ENCODE measurements at places on chromosomes 4 and X.
A peak's percentile ranks its signal among the peaks of the same experiment; 100 is the strongest.

GRCh38 chr4:26862381-26862915 is 1.8 kb downstream of the STIM2 start:
- DNase-seq = no peak

- DNase-seq = no peak
Observed at GRCh38 chr4:72591547-72592454, 22.8 kb upstream of the ADAMTS3 start.

DNA sequence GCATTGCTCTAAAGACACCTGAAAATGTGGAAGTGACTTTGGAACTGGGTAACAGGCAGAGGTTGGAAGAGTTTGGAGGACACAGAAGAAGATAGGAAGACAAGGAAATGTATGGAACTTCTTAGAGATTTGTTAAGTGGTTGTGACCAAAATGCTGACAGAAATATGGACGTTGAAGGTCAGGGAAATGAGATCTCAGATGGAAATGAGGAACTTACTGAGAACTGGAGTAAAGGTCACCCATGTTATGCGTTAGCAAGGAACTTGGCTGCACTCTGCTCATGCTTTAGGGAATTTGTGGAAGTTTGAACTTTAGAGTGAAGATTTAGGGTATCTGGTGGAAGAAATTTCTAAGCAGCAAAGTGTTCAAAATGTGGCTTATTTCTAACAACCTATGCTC is 99.4 kb downstream of the FAM13A start:
- no peak for DNase-seq

DNA sequence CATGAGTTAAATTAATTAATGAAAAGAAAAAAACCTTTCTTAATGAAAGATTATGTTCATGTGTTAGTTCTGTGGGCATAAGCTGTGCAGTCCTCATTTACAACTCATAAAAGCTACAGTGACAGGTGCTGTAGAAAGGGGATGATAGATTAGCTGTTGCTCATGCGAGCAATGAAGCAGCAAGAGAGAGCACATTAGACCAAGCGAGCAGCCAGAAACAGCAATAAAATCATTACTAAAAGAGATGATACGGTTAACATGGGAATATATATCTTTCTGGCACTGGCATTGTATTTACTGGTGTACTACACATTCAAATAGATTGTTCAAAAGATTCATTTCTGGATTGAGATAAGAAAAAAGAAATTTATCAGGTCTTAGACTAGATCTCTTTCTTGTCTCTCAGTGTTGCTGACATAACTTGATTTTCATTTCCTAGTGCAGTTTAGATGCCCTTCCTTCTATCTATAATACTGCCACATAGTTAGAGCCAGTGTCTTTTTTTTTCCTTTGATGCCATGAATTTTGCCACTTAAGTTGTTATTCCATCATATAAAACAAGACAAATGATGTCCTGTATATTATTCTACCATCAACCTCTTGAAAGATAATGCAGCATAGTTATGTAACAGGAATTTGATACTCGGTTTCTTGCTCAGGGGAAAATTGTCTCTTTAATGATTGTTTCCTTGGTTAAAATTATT is 164.6 kb downstream of the BANK1 start:
- no peak for DNase-seq

DNA sequence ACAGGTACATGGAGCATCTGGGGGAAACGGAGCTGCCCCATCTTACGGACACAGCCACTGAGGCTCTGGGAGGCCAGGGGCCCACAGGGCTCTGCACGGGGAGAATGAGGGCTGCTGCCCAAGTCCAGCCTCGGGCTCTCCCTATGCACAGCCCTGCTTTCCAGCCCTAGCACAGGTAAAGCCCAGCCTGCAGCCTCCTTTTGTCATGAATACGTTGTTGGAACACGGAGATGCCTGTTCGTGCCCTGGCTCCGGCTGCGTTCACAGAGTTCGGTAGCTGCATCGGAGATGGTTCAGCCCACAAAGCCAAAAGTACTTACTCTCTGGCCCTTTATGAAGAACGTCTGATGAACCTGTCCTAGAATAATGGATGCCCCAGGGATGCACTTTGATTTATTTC is 68.7 kb upstream of the AFAP1 start:
- no peak for DNase-seq

DNA sequence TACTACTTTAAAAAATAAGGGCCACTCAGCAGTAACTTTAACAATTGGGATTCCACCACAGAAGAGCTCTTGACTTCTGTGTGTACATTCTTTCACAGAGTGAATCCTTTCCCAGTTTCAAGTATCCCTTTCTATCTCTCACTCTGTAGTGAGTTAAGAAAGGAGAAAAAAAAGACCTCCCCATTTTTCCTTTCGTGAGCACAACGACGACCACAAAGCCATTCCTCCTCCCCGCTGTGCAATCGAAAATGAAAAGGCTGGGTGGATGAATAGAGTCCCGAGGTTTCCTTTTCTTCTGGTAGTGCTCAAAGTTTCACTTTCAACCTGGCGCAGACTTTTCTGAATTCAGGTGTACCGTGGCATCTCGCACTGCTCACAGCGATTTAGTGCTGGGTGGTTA is 58.0 kb downstream of the TAB3 start:
- no peak for DNase-seq

DNA sequence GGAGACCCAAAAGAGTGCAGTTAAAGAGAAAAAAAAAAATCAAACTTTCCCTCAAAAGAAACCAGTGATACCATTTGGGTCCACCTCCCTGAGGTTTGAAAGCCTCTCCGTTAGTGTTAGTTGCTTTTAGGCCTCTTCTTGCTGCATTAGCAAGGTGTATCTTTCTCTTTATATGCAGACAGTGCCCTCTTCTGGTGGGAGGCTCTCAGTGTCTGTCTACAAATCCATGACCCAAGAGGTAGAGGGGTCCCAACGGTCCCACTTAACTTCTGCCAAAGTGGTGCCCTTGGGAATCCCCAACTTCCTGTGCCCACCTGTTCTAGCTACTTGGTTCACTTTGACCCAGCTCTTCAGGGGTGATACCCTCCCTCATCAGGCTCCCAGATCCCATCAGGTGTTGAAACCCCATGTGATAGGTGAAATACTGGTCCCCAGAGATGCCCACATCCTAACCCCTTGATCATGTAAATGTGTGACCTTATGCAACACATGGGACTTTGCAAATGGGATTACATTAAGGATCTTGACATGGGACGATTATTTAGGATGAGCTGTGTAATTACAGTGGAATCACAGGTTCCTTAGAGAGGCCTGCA is 63.7 kb upstream of the CD99 start:
- DNase-seq = no peak

DNA sequence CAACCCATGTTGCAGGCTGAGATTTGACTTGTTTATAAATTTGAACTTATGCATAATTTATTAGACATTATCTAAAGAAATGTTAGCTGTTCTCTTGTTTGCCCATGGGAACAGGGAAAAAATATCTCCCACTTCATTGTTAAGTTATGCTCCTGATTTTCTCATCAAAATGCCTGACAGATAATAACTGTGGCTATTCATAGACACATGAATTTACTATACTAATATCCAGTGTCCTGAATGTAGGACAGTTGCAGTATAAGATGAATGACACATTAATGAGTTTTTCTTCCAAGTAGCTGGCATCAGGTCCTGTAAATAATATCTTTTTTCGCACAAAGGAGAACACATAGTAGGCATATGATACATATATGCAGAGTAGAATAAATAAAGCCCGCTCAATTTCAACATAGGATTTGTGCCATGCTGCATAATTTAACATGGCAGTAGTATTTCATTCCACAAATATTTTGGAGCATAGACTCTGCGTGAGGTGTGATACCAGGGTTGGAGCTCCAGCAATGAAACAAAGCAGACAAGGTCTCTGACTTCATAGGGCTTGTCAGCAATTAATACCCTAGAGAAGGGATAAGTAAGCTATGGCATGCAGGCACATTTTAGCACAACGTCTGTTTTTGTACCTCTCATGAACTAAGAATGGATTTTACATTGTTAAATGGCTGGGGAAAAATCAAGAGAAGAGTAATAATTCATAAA is 40.4 kb upstream of the DDX53 start:
- no peak for DNase-seq

GRCh38 chr4:150140774-150141400 is 62.6 kb downstream of the DCLK2 start:
- no peak for DNase-seq

- DNase-seq = no peak
Observed at GRCh38 chr4:29405116-29405515, 1315.1 kb upstream of the PCDH7 start.

- no peak for DNase-seq
Observed at GRCh38 chr4:109795059-109795458, 6.7 kb downstream of the CFI start.

GRCh38 chrX:112769034-112769433 is 71.6 kb downstream of the AMOT start:
- DNase-seq = no peak

- DNase-seq = no peak
Observed at GRCh38 chrX:253451-254297, 27.5 kb upstream of the PLCXD1 start.

GRCh38 chr4:6307891-6308290 is 38.2 kb downstream of the WFS1 start:
- DNase-seq = no peak

DNA sequence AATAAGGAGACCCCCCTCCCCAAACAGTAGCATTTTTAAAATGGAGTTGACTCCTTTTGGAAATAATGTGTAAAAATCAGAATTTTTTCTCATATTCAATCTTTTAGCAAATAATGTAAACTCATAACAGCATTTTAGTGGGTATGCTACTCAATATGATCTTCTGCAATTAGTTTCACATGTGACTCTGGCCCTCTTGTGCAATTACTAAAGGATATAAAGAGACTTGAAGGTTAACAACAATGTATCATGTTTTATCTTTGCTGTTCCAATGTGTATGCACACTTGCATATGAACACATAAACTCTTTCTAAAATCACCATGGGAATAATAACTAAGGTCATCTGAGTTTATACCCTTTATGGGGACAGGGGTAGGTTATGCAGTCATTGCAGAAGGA is 39.9 kb upstream of the RXFP1 start:
- DNase-seq = no peak

DNA sequence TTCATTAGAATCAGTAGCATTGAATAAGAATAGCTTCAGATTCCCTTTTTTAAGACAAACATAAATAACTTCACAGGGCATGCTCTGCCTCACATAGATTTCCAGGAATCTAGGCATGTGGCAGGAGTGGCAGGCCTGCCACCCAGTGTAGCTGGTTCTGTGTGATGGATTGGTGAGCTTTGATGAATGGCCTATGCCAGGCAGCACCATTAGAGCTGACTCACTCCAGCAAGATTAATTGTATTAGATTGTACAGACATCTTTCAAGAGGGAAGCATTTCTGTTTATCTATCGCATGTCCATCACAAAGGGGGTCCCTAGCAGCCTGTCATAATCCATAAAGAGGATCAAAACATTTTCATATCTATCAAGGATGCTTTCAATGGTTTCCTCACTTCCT is 71.9 kb downstream of the NAA11 start:
- no peak for DNase-seq

DNA sequence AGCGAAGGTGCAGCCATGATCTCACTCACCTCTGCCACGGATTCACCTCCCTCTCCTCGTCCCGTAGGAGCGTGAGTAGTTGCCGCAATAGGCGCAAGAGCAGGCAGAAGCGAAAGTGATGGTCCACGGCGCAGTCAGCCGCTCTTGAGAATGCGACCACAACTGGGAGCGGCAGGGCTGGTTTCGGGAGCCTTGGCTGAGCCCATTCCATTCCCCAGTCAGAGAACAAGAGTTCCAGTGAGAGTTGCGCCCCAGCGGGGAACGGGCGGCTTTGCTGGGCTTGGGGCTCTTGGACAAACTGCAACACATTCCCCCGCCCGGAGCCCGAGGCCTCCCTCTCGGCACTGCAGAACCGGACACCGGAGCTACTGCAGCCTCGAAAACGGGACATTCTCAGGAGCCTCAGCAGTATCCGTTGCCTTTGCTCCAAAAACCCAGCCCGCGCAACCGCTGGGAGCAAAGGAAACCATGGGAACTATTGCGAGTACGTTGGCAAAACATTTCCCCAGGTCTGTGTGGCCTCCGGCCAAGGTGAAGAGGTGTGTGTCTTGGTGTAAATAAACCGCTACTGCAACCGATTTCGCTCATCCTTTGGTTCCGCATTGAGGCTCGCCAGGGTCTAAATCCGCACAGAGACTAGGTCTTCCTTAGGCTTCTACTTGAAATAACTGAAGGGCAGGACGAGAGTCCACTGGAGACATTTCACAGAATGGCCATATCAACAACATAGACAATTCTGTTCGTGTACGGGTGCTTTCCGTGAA is 5.7 kb upstream of the ZBTB33 start:
- peak; percentile 65 for DNase-seq

DNA sequence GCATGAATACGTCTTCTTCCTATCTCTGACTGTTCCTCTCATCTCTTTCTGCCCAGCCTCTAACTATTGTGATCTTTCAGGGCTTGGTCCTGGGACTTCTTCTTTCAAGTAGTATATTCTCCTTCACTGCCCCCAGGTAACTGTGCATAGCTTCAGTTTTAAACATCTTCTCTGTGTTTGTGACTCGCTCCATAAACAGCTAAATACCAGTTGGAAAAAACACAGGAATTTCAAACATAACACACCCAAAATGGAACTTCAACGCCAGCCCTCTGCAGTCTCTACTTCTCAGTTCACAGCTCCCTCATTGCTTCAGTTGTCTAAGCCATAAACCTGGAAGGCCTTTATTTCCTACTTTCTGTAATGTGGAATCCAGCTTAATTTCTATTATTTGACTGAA is 16.6 kb downstream of the TRIML2 start:
- DNase-seq = no peak

GRCh38 chrX:31423609-31424189 is 351.9 kb upstream of the FTHL17 start:
- no peak for DNase-seq

- DNase-seq = no peak
Observed at GRCh38 chr4:111066001-111066400, 443.1 kb upstream of the PITX2 start.

- no peak for DNase-seq
Observed at GRCh38 chr4:80521438-80521837, 185.9 kb downstream of the CFAP299 start.

DNA sequence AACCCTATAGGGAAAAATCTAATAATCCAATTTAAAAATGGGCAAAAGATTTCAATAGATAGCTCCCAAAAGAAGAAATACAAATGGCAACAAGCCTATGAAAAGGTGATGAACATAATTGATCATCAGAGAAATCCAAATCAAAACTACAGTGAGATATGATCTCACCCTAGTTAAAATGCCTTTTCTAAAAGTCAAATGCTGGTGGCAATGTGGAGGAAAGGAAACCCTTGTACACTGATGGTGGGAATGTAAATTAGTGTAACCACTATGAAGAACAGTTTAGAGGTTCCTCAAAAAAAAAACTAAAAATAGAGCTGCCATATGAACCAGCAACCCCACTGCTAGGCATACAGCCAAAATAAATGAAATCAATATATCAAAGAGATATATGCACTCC is 44.5 kb downstream of the STPG2 start:
- DNase-seq = no peak

- no peak for DNase-seq
Observed at GRCh38 chr4:114773339-114773738, 174.7 kb downstream of the UGT8 start.

Data from amygdala (tissue), 56 donors.